ENCODE measurements at places on chromosomes 12 and 14.
A peak's percentile ranks its signal among the peaks of the same experiment; 100 is the strongest.

DNA sequence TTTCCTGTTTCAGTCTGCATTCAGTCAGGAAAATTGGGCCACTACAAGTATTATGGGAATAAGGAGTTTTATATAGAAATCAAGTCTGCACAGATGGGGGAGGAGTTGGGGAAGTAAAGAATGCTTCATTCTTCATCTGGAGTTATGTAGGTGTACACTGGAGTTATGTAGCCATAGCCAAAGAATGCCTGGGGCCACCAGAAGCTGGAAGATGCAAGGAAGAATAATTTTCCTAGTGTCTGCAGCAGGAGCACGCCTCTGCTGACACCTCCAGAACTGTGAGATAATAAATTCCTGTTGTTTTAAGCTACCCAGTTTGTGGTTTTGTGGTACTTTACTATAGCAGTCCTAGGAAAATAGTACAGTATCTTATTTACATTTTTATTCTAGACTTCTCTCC, 333.4 kb downstream of the NELL2 start:
- DNase-seq = no peak

- DNase-seq = no peak
Measured at GRCh38 chr12:89676930-89677329, 31.7 kb downstream of the ATP2B1 start.

DNA sequence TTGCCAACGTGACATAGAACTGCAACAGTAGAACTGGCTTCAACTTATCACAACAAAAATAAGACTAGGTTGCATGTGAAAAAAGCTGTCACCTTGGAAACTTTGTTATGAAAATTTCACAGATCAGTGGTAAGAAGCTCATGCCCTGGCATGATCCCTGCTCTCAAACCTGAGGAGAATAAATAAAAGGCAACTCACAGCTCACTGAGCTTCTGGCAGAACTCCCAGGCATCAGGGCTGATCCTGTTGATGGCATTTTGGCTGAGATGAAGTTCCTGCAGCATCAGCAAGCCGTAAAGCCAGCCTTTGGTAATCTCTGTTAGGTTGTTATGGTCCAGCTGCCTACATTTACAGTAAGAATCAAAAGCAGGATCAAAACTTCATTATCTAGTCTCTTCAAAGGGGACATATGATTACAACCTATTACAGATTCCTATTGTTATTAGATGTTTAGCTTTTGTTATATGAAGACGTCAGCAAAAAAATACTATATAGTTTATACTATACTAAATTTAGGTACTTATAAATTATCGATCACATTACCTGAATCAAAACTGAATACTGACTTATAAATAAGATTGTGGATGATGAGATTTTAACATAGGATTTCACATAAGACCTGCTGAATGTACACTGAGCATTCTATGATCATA, 32.0 kb downstream of the LRIG3 start:
- no peak for DNase-seq

DNA sequence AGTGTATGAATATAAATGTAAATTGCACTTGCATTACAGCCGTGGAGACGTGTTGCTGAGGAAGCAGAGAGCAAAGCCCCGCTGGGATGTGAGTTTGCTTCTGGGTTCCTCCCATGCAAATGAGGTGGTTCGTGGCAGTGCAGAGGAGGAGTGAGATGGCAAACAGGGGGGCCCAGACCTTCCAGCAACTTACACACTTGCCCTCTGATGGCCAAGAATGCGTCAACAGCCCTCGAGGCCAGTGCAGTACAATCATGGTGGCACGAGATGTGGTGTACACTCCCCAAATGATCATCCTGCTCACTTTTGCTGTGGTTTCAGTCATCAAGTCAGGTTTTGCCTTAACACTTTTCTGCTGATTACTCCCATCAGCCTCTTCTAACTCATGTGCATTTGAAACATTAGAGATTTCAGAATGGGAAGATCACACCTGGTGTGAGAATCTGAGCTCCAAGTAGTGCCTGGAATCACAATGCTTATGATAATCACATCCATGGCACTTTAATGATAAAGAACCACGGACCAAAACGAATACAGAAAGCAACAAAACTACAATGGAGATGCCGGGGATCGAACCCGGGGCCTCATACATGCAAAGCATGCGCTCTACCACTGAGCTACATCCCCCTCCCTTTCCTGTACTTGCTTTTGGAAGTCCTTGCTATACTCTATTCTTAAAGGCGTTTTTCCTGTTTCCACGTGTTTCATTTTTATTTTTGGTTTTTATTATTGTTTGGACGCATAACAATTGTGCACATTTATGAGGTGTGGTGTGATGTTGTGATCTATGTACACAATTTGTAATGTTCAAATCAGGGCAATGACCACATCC, 7.0 kb upstream of the UBC start:
- DNase-seq = no peak

- DNase-seq = no peak
Measured at GRCh38 chr12:116245189-116245588, 32.3 kb downstream of the MED13L start.

GRCh38 chr12:45309836-45310626, 94.1 kb downstream of the ANO6 start:
- DNase-seq = no peak

DNA sequence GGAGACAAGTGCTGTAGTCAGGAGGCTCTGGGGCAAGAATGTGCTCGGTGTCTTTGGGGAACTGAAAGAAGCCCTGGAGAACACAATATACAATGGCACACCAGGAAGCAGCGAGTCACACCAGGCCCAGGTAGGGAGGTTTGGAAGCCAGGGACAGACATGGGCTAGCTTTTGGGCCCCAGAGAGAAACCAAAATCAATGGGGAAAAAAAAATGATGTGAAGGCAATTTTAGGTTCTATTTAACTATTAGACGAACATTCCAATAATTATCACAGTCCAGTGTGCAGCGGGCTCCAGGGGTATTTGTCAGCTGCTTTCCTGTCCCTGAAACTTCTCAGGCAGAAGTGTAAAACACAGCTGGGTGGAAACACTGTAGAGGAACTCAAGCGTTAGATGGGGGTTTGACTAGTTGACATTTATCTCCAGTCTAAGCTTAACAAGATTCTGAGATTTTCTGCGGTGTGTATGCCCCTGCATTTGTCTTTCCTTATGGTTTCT, 21.8 kb upstream of the EGLN3 start:
- DNase-seq = no peak

- no peak for DNase-seq
Measured at GRCh38 chr14:32542507-32542906, 213.4 kb downstream of the AKAP6 start.

GRCh38 chr14:68692916-68693771, 99.7 kb downstream of the ZFP36L1 start:
- DNase-seq = no peak

DNA sequence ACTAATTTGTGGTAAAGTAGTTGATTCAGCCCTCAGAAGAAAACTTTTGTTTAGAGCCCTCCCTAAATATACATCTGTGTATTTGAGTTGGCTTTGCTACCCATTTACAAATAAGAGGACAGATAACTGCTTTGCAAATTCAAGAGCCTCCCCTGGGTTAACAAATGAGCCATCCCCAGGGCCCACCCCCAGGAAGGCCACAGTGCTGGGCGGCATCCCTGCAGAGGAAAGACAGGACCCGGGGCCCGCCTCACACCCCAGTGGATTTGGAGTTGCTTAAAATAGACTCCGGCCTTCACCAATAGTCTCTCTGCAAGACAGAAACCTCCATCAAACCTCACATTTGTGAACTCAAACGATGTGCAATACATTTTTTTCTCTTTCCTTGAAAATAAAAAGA, 2.7 kb downstream of the FZD10 start:
- no peak for DNase-seq

DNA sequence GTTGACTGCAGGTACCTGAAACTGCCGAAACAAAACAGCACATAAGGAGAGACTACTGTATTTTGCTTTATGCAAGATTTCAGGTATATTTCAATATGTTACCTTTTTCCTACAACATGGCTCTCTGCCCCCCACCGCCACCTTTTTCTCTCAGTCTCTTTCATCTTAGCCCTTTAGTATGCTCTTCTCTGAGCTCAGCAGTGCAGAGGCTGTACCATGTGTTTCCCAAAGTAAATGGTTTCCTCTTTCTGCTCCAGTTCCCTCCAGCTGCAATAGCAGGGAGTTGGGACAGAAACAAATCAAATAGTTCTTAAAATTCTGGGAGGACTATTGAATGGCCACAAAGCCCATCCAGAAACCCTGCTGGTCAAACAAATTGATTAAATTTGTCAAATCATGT, 4.3 kb downstream of the AMN1 start:
- DNase-seq = no peak

- DNase-seq = no peak
Measured at GRCh38 chr14:78508023-78508422, 337.9 kb downstream of the NRXN3 start.

DNA sequence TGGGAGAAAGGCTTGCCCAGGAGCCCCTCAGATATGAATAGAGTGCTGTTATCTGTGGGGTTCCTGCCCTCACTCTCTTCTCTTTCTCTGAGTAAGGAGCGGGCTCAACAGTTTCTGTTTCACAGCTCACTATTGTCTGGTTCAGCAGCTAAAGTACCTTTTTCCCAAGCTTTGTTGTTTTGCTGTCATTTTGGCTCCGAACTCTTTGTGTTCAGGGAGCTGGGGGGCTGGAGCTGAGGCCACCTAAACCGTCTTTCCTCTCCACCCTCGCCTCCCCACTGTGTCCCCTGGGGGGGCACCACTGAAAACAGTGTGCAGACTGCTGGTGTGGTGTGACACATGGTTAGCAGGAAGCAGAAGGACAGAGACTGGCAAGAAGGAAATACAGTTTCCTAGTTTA, 51.4 kb downstream of the FBXW8 start:
- DNase-seq = no peak

- DNase-seq = no peak
Measured at GRCh38 chr14:86574051-86574777, 1044.3 kb downstream of the FLRT2 start.

GRCh38 chr12:57626111-57626920, 6.7 kb downstream of the B4GALNT1 start:
- no peak for DNase-seq

GRCh38 chr12:92721130-92721529, 18.3 kb downstream of the PLEKHG7 start:
- no peak for DNase-seq

- no peak for DNase-seq
Measured at GRCh38 chr12:98421316-98421715, 94.1 kb upstream of the TMPO start.

GRCh38 chr12:105324704-105325103, 5.8 kb upstream of the C12orf75 start:
- DNase-seq = no peak

DNA sequence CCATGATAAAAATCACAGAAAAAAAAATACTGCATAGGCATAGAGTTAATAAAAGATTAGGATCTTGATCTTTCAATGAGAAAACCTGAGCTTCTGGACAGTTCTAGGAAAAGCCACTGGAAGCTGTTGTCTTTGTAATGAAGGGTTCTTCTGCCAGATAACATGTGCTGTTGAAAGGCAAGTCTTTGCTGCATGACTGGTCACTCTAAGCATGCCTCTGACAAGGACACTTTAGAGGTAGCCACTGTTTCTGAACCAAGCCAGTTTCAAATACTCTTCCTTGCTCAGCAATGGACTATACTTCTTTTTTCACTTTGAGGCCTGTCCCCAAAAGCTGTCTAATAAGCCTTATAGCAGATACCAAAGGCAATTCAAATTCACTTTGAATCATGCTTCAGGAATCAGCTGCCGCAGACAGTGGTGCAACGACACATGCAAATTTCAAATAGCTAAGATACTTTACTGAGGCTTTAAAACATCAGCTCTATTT, 70.2 kb downstream of the BTG1 start:
- DNase-seq = no peak

GRCh38 chr14:93986955-93987354, 10.1 kb upstream of the CCDC197 start:
- DNase-seq = no peak

DNA sequence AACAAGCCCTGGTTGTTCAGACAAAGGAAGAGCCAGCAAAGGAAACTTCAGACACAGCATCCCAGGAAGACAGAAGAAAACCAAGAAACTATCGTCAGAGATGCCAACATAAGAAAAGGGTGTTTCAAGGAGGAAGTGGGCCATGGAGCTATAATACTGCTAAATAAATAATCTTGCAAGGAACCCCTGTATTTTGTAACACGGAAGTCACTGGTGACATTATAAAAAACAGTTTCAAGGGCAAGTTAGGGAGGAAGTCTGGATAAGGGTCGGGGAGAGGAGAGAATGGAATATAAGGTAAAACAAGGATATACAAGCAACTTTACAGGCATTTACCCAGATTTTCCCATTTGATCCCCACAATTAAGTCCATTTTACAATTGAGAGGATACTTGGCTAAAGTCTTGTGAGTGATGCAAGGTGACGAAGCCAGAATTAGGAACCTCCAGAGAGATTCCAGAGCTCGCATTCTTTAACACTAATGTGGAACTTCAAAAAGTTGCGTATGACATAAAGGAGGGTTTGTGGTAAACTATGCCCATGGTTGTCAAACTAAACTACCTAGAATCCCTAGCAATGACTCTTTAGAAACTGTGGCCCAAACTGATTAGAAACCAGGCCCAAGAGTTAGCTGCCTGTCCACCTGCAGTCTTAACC, 46.4 kb downstream of the PPM1H start:
- DNase-seq = no peak

DNA sequence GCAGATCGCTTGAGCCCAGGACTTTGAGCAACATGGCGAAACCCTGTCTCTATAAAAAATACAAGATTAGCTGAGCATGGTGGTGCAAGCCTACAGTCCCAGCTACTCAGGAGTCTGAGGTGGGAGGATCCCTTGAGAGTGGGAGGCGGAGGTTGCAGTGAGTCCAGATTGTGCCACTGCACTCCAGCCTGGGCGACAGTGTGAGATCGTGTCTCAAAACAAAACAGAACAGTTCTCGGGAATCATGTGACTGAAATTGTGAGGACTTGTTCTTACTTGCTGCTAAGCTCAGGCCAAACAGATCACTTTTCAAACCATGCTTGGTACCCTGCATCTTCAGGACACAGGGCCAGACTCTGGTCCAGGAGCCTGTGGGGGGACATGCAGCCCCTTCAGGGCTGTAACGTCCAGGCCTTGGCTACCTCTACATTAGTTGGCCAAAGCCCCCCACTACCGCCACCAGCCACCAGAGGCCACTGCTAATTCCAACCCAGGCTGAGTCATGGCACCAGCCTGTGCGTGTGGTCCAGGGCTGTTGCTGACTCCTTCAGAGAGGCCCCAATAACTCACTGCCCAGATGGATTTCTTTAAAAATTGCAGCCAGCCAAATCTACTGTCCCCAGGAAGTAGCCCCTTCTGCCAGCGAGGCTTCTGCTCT, 33.4 kb upstream of the SYNDIG1L start:
- peak; percentile 8 for DNase-seq

GRCh38 chr14:101078892-101079221, 175.3 kb upstream of the RTL1 start:
- no peak for DNase-seq

Measured in NCI-H1930 (cell line).